NCI-H2227 treated with DMSO at 0.1 percent for 48 hours (cell line): ENCODE measurements at places on chromosomes 7 and 10.

DNA sequence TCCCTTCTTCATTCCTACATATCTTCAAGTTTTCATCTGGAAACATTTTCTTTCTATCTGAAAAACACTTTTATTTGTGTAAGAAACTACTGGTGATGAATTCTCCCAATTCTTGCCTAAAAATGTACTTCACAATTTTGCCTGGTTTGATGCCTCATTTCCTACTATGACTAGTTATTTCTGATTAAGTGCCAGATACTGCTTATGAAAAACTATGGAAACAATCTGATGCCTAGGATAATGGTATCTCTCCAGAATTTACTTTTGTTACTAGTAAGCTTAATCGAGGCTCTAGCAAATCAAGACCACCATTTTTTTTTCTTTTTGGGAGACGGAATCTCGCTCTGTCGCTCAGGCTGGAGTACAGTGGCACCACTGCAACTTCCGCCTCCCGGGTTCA, 31.3 kb downstream of the CACUL1 start:
- no peak for DNase-seq

GRCh38 chr10:133307776-133308420, 774 bp downstream of the TUBGCP2 start:
- peak; percentile 49 for DNase-seq

GRCh38 chr7:158662610-158663427, 41.8 kb downstream of the NCAPG2 start:
- DNase-seq: no peak

DNA sequence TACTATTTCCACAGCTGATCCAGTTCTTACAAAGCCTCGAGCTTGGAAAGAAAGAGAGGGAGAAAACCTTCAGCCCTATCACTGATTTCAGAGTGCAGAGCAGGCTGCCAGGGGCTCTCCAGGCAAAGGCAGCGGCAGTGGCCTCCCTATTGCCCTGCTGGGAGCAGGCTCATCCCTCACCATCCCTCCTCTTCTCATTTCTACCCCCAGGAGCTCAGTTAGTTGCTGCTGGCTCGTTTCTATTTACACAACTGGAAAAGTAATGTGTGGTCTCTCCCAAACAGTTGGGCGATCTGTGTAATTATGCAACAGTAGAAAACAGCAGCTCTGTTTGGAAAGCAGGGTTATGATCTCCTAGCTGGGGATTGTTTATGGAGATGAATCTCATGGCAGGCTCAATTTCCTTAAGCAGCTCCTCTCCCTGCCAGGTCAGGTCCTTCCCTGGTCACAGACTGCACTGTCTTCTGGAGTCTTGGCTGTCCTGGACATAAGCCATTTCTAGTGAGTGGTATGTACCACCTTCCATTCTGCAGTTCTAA, 28.7 kb upstream of the TNS3 start:
- DNase-seq: no peak
